ENCODE measurements at places on chromosomes 7 and 10.
A peak's percentile ranks its signal among the peaks of the same experiment; 100 is the strongest.

GRCh38 chr10:31927884-31928548 is 615 bp downstream of the ARHGAP12 start:
- DNase-seq, result peak; percentile 56

DNA sequence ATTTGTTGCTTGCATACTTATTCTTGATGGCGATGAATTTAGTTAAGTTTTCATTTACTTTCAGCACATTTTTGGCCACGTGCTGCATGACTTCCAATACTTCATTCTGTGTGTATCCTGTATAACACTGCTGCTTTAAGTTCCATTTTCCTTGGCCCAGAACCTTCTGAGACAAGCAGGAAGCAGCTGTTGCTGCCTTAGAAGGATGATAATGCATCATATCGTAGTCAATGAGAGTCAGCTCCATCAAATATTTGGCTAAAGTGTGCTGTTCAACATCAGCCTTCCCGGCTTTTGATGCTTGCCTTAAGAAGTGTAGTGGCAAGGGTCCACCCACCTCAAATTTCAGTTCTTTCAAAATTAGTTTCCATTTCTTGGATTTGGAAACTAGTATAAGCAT is 59.2 kb upstream of the GLCCI1 start:
- no peak for DNase-seq

GRCh38 chr7:121288894-121289293 is 39.9 kb upstream of the WNT16 start:
- DNase-seq, result no peak

GRCh38 chr7:7176406-7177043 is 5.8 kb upstream of the C1GALT1 start:
- DNase-seq, result no peak

- DNase-seq, result no peak
Measured at GRCh38 chr7:72343991-72344390, 68.1 kb downstream of the CALN1 start.

GRCh38 chr7:32336726-32337125 is 153.5 kb downstream of the LSM5 start:
- DNase-seq, result no peak

GRCh38 chr10:101107771-101108170 is 23.3 kb upstream of the TLX1 start:
- DNase-seq, result no peak

GRCh38 chr10:32995751-32996150 is 37.7 kb upstream of the ITGB1 start:
- DNase-seq, result no peak

GRCh38 chr7:115906731-115907130 is 123.8 kb downstream of the TFEC start:
- no peak for DNase-seq

DNA sequence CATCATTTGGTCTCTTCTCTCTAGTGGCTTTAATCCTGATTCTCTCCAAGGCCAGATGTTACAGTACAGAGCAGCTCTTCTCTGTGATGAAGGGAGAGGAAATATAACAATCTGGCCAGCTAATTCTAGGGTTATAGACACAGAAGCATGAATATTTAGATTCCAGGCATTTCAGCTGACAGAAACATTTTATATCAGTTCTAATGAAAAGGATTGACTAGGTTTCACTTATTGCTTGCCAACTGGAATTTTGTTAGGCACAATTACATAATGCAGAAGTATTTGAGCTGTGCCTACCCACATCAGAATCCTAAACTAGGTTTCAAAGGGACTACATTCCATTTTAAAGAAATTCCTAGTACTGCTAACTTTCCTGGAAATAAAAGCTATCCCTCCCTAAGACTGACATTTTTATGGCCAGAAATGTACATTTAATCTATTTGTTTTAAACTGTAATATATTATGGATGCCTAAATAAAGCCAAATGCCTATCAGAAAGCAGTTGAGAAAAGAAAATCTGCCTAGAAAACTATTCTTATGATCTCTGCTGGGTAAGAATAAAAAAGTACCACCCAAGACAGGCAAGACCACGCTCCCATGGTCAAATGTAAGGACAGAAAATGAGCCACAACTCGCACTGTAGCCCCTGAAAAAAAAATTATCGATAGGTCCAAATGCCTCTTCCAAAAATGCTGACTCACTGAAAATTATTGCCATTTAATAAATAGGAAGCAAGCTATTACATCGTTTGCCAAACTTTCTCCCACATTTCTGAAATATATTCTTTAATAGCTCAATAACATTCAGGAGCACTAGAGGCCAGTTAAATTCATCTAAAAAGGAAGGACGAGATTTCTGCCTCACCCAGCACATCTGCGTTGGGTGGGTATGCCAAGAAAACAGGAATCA is 498.1 kb downstream of the KCNMA1 start:
- no peak for DNase-seq

- DNase-seq, result no peak
Measured at GRCh38 chr10:121337427-121337826, 260.8 kb downstream of the FGFR2 start.

Data from endothelial cell (in vitro differentiated cells).